ENCODE measurements at places on chromosomes 11 and 22.

DNA sequence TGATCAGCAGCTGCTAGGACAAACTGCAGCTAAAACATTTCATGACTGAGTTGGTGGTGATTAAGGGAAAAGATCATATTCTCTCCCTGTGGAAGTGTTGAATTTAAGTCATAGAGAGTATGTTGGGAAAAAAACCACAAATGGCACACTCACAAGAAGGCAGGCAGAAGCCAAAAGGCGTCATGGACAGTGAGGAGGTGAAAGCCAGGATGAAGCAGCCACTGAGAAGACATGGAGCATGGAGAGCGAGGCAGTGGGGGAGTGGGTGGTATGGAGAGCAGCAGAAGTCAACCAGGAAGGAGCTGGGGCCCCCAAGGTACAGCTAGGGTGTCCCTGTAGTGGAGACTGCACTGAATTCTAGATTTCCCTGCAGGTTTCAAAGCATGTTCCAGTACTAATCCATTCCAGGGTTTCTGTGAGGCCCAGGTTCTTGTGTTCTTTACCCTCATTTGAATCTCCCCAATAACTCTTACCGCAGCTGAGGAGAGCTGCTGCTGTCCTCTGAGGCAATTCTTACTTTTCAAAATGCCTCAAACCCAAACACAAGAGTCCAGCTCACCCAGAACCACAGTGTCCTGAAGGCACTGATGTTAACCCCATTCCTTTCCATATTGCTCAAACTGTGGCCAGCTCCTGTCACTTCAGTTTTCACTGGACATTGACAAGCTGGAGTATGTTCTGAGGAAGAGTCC, 191.8 kb upstream of the E2F8 start:
- no peak for DNase-seq

DNA sequence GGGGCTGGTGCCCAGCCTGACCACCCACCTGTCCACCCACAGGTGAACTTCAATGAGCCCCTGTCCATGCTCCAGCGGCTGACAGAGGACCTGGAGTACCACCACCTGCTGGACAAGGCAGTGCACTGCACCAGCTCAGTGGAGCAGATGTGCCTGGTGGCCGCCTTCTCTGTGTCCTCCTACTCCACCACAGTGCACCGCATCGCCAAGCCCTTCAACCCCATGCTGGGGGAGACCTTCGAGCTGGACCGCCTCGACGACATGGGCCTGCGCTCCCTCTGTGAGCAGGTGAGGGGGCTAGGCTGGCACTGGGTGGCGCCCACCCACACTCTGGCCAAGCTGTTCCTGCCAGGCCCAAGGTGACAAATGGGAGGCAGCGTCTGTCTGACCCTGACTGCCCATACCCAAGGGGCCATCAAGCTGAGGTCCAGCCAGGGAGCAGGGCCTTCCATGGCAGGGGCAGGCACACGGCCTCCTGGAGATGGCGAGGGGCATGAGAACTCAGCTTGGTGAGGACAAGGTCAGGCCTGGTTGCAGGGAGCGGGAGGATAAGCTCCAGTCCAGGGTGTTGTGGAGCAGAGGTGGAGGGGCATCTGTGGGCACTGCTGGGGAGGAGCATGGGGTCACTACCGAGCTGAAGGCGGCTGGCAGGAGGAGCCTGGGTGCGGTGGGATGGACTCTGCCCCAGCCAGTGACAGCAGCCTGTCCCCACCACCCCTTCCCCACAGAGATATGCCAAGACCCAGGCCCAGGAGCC, 77.7 kb downstream of the MORC2 start:
- DNase-seq, result no peak

DNA sequence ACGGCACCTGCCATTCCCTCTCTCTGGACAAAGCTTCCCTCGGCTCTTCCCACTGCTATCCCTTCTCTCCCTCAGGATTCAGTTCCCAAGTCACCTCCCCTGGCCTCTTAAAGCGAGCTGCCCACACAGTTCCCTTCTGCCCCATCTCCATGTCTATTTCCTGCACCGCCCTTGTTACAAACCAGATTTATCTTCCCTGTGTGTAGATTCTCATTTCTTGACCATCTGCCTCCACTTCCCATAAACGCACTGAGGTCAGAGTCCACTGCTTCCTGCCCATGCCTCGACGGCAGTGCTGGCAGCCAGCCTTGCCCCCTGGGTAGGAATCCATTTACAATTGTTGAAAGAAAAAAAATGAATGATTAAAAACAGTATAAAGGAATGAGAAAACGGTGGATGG, 11.6 kb upstream of the APOBEC3B start:
- DNase-seq, result no peak

DNA sequence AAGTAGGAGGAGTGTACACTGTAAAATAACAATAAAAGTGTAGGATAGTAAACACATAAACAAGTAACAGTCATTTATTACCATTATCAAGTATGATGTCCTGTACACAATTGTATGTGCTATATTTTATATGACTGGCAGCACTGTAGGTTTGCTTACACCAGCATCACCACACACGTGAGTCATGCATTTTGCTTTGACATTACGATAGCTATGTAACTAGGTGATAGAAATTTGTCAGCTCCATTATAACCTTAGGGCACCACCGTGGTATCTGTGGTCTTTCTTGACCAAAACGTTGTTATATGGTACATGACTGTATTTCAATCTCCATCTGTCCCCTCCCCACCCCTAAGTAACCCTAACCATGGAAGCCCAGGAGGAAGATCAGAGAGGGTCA, 1.1 kb downstream of the DNAL4 start:
- no peak for DNase-seq

GRCh38 chr11:58495906-58496305, 12.0 kb downstream of the OR5B21 start:
- DNase-seq, result no peak

GRCh38 chr11:84345597-84345996, 1059.4 kb upstream of the CCDC90B start:
- DNase-seq, result no peak

DNA sequence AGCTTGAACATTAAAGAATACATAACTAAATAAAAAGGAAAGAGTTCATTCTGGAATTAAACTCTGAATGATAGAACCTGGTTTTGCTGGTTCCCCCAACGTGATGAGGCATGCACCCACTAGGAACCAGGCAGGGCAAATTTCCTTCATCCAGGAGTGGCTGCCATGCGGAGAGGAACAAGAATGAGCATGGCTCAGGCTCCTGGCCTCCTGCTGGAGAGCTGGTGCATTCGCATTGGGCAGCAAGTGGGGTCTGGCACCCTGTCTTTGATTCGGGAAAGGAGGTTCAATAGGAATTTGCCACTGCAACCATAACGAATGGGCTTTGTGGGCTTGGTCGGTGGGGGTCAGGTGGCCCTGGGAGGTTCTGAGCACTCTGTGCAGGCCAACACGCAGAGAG, 169.8 kb upstream of the TENM4 start:
- no peak for DNase-seq

DNA sequence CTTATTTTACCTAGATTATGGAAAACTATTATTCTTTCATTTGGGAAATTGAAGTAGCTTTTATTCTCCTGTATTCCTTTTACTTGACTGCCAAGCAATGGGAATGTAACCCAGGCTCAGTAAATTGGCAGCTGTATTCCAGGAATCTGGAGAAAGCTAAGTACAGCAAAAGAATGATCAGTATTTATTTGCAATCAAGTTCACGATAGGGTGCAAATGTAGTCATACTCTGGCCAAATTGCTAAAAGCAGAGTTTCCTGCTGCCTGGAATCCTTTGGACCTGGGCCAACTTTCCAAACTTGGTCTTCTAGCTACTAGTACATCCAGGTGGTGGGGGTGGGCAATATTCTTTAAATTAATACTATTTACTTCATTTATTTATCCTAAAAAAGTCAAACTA, 286.0 kb upstream of the CTSC start:
- no peak for DNase-seq

GRCh38 chr11:66479394-66480116, 679 bp upstream of the DPP3 start:
- DNase-seq, result peak; percentile 82

- no peak for DNase-seq
These were observed 1.5 kb upstream of the CCDC90B start for GRCh38 chr11:83287631-83288030.

GRCh38 chr11:64887757-64888405, 9.5 kb upstream of the EHD1 start:
- DNase-seq, result peak; percentile 54

- no peak for DNase-seq
These were observed 23.0 kb upstream of the MYEOV start for GRCh38 chr11:69270941-69271340.

DNA sequence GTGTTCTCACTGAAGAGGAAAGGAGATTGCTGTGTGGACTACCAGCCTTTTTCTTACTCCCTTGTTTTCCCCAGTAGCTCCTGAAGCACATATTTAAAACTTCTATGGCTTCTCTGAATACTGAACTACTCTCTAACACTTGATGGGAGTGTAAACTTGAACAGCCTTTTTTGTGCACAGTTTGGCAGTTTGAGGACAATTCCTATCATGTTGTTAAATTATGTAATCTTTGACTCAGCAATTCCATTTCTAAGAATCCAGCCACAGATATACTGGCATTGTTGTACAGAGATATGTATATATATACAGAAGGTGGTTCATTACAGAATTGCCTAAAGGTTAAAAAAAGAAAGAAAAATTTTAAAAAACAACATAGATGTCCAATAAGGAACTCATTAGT, 47.1 kb upstream of the EED start:
- DNase-seq, result no peak

- no peak for DNase-seq
These were observed 2302.2 kb upstream of the RAG2 start for GRCh38 chr11:38900211-38900610.

DNA sequence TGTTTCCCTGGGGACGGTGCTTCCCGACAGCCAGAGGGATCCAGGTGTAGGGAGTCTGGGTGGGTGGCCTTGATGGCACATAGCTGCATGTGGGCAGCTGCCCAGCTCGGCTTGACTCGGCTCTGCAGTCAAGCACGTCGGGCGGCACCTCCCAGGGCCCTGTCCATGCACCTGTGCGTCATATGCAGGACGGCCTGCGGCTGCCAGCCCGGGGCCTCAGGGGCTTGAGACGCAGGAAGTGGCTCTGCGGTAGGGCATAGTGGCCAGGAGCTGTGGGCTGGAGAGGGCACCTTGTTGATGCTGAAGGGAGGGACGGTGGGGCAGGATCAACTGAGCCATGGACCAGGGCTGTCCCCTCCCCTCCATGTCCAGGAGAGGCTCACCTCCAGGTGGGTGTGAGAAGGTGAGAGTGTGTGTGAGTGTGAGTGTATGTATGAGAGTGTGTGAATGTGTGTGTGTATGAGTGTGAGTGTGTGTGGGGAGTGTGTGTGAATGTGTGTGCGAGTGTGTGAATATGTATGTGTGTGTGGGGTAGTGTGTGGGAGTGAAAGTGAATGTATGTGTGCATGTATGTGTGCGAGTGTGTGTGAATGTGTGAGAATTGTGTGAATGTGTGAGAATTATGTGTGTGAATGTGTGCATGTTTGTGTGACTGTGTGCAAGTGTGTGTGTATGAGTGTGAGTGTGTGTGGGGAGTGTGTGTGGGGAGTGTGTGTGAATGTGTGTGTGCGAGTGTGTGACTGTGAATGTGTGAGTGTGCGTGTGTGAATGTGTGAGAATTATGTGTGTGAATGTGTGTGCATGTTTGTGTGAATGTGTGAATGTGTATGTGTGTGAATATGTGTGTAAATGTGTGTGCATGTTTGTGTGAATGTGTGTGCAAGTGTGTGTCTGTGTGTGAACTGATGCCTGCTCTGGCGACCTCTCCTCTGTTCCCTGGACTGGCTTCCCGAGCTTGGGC, 5.7 kb upstream of the SUN2 start:
- no peak for DNase-seq

DNA sequence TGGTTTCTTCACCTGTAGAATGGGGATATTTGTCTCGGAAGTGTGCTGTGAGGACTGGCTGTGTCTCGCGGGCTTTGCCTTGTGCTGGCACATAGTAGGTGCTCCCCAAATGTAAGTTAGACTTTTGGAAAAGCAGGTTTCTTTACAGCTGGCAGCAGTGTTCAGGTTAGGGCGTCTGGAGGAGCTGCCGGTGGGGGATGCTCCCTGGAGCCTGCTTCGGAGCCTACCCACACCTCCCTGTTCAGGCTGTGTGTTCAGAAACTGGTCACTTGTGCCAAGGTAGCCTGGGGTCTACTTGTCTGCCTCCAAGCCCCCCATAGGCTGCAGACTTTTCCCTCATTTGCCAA, 60.0 kb downstream of the OTOG start:
- DNase-seq, result no peak

DNA sequence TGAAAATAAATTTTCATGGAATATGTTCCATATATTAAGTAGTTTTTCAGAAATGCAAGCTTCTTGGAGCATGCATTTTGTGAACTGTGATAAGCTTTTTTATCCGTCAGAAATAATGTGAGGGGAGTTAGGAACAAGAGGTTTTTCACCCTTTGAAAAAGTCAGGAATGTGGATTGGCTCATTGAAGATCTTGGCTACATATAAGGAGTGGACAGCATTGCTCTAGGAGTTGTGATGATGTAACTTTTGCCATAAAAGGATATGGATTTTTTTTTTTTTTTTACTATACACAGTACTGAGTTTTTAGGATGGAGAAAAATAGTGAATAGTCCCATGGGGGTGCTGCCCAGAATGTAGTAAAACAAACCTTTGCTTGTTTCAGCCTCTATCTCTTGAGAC, 180.2 kb downstream of the NAV2 start:
- no peak for DNase-seq

- DNase-seq, result no peak
These were observed 17.6 kb downstream of the SLC22A12 start for GRCh38 chr11:64608636-64609035.

DNA sequence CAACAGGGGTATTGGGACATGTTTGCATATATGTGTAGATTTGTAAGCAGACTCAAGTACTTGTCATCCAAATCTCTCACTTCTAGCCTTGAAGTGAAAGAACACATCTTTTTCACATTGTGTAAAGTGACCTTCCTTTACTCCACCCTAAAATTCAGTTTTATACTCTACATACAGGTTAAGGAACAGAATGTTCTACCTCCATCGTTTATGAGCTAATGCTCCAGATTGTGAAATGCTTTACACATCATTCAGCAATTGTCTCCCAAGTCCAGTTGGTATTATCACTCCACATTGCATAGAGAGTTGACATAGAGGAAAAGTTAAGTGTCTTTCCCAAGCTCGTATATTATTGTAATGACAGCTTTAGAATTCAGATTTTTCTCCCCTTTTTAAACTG, 46.1 kb upstream of the BLID start:
- DNase-seq, result no peak

- no peak for DNase-seq
These were observed 42.3 kb downstream of the PC start for GRCh38 chr11:66915866-66916265.

DNA sequence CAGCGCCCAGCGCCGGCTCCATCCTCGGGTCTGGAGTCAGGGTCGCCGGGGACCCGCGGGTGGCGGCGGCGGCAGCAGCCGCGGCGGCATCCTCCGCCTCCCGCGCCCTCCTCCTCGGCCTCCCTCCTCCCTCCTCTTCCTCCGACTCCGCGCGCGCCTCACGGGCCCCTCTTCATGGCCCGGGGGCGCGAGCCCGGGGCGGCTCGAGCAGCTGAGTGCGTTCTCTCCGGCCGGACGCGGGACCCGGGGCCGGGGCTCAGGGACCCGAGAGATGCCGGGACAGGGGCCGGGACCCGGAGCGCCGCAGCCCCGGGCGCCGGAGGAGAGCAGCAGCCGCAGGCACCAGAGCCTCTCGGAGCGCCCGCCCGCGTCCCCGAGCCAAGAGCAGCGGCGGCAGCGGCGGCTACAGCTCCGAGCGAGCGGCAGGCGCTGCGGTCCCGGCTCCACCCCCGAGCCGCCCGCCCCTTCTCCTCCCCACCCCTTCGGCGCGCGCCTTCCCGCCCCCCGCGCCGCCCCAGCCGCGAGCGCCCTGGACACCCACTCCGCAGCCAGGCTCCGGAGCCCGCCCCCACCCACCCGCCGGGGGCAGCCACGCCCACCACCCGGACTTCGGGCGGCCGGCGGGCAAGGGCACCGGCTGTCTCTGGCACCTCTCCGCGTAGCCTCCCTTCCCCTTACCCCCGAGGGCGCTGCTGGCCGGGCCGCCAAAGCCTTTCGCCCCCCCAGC, at the start of gene CHST1:
Gene CHST1 (minus strand): TSS at position 417 of the 727 bp plus-strand sequence. CDS start 14,699 bp downstream, outside the sequence.
- DNase-seq, result peak; percentile 36

Measured in NCI-H1092 (cell line).